ENCODE measurements at places on chromosomes 12 and 14.
A peak's percentile ranks its signal among the peaks of the same experiment; 100 is the strongest.

GRCh38 chr14:34362641-34363251 is 99.3 kb downstream of the SPTSSA start:
- DNase-seq: no peak

- DNase-seq: no peak
Measured at GRCh38 chr14:90791486-90791885, 24.7 kb downstream of the TTC7B start.

GRCh38 chr12:25156061-25156460 is 38.9 kb downstream of the DNAI7 start:
- DNase-seq: no peak

DNA sequence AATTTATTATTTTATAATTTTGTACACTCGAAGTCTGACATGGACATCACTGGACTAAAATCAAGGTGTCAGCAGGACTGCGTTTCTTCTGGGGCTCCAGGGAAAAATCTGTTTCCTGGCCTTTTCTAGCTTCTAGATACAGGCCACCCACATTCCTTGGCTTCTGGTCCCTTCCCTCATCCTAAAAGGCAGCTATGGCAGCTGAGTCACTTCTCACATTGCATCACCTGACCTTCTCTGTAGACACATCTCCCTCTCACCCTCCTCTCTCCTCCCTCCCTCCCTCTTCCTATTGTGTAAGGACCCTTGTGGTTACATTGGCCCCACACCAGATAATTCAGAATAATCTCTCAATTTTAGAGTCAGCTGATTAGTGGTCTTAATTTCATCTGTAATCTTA is 92.4 kb downstream of the RPS6KA5 start:
- DNase-seq: no peak

- DNase-seq: peak; percentile 97
Measured at GRCh38 chr12:108731105-108731865, at the start of gene CORO1C. CORO1C (minus strand) TSS chr12:108731518; CDS start chr12:108701318, 30,200 bp downstream.

DNA sequence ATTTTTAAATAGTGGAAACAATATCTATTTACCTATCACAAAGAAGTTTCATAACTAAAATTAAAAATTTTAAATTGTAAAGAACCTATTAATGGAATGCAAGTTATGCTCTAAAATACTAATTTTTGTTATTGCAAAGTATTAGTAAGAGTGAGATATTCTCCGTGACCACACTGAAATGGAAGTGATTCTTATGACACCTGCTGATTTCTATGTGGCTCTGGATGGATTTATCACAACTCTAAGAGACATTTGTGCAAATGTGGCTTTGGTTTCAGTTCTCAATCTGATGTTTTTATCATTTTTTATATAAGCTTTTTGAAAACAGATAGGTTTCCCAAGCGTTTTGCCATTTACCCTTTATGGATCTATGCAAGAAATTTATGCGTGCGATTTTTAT is 497.8 kb downstream of the NAV3 start:
- no peak for DNase-seq

GRCh38 chr14:56650048-56650447 is 70.5 kb downstream of the TMEM260 start:
- no peak for DNase-seq

GRCh38 chr14:24086193-24086955 is 7.7 kb upstream of the PCK2 start:
- DNase-seq: no peak

GRCh38 chr12:47238669-47239114 is 158.9 kb upstream of the AMIGO2 start:
- DNase-seq: no peak

DNA sequence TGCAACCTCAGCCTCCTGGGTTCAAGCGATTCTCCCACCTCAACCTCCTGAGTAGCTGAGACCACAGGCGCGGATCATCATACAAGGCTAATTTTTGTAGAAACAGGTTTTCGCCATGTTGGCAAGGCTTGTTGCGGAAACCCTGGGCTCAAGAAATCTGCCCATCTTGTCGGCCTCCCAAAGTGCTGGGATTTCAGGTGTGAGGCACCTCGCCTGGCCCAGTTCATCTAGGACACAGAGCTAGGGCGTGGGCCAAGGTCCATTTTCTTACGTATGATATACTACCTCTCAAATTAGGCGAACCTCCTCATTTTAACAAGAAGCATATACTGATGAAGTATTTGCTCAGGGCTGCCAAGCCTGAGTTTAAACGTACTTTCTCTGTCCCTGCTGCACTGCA is 2.1 kb downstream of the RPS29 start:
- DNase-seq: no peak

GRCh38 chr14:99247772-99248171 is 24.2 kb downstream of the BCL11B start:
- no peak for DNase-seq

DNA sequence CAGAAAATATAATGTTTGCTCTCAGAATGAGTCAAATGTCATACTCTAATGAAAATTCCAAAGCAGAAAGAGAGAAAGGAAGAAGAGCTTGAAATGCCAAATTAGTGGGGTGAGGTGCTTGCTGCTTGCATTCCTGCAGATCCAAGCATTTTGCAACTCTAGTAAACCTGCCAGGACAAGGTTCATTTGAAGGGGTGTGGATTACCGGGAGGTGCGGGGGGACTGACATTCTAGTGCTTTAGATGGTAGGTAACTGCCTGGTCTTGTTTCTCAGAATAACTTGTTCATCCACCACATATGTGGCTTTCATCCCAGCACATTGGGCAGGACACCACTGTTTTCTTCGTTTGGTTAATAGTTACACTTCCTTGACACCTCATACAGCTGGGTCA is 144.4 kb downstream of the AKAP6 start:
- no peak for DNase-seq

DNA sequence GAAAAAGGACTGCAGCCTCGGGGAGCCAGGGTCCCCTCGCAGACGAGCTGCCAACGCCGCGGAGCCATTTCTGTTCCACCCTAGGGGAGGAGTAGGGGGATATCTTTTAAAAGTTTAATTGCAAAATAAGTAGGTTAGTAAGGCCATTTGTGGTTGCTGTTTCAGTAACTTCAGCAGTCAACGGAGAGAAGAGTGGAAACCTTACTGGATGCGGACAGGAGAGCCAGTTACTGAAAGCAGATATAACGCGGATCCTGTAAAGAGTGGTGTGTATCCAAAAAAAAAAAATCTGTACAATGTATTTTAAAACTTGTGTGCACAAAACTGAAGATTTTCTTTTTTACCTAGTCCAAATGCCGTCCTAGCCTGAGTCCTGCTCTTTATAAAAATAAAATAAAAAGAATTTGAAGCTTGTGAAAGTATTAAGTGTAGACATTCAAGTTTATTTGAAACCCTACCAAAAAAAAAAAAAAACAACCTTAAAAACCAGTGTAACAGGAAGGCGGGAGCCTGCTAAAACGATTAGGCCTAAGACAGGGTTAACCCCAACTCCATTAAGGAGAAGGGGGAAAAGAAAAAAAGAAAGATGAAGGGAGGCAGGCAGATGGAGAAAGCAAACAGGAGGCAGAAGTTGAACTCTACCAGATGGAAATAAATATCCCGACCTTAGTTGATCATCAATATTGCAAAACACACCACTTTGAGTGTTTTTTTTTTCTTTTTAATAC is 1.0 kb upstream of the BTG1 start:
- no peak for DNase-seq

DNA sequence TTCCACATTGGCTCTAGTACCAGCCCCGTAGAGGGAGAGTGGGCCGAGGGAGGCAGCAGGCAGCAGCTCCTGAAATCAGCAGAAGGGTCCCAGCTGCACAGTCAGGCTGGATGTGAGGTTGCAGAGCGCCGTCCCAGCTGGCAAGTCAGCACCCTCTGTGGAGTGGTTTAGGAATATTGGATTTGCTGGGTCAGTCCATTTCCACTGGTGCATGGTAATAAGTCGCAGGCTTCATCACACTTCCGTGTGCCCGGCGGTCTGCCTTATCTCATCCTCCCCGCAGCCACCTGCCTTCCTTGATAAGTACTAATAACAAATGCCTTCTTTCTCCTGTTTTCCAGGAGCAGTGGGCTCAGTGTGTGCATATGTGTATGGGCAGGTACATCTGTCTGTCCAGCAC is 112.9 kb downstream of the TSPAN9 start:
- no peak for DNase-seq

DNA sequence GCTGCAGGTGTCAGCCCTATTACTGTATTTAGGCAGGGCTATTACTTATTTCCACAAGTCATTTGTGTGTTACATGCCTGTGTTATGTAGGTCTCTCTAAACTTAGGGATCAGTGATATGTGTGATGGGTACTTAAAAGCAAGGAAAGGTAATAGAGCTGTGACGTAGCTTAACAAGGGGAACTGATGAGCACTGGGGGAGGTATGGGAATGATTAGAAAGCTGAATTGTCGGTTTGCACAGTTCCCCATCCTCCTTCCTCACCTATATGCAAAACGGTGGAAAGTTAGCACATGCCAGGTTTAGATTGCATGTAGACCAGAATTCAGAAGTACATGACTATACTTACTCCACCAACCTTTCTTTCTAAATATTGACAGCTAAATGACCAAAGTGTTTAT is 494.3 kb upstream of the GARIN6 start:
- DNase-seq: no peak

All from GDM1 (cell line).